HCT116 (cell line): ENCODE measurements at places on chromosomes 11 and 22.

- no peak for DNase-seq
These were observed 60.7 kb downstream of the RAB38 start for GRCh38 chr11:88114486-88115045.

GRCh38 chr11:78083021-78083420 is 3.4 kb upstream of the NDUFC2 start:
- no peak for DNase-seq

GRCh38 chr11:117621226-117621625 is 175.8 kb downstream of the DSCAML1 start:
- peak; percentile 8 for DNase-seq

GRCh38 chr22:19503869-19504268 is 20.3 kb downstream of the CLDN5 start:
- DNase-seq: no peak

- DNase-seq: no peak
These were observed 698 bp downstream of the SLC37A4 start for GRCh38 chr11:119030029-119030328.

GRCh38 chr22:44994399-44995104 is 15.3 kb downstream of the PHF21B start:
- no peak for DNase-seq

DNA sequence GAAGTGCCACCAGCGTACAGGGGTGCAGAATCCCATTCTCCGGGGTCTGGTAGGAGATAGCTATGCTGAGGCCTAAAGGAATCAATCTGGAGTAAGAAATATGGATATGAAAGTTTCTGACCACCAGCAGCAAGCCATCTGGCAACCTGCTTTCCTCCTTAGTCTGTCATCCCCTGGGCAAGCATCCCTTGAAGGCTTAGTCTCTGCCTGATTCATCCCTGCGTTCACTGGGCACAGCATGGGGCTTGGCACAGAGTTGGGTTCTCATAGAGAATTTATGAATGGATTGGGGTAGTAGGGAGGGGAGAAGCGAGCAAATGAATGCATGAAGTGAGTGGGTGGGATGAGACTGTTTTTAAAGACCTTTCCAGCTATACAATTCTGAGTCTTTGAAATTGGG is 85.8 kb upstream of the NARS2 start:
- no peak for DNase-seq

DNA sequence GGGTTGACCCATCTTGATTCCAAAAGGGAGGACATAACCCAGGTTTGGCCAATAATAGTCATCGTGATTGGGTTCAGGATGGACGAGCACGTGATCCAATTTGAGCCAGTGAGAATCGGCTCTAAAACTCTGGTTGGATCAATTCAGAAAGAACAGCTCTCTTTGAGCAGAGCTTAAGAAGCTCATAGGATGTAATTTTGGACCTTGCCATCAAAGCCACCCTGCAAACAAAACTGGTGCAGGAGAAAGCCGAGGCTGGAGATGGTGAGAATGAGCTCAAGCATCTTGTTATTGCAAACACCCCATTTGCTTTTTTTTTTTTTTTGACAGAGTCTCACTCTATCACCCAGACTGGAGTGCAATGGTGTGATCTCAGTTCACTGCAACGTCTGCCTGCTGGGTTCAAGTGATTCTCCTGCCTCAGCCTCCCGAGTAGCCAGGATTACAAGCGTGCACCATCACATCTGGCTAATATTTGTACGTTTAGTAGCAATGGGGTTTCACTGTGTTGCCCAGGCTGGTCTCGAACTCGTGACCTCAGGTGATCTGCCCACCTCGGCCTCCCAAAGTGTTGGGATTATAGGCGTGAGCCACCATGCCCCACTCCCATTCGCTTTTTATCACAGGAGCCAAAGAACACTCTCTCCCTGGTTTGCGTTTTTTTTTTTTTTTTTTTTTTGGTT is 13.8 kb upstream of the MIAT start:
- no peak for DNase-seq

DNA sequence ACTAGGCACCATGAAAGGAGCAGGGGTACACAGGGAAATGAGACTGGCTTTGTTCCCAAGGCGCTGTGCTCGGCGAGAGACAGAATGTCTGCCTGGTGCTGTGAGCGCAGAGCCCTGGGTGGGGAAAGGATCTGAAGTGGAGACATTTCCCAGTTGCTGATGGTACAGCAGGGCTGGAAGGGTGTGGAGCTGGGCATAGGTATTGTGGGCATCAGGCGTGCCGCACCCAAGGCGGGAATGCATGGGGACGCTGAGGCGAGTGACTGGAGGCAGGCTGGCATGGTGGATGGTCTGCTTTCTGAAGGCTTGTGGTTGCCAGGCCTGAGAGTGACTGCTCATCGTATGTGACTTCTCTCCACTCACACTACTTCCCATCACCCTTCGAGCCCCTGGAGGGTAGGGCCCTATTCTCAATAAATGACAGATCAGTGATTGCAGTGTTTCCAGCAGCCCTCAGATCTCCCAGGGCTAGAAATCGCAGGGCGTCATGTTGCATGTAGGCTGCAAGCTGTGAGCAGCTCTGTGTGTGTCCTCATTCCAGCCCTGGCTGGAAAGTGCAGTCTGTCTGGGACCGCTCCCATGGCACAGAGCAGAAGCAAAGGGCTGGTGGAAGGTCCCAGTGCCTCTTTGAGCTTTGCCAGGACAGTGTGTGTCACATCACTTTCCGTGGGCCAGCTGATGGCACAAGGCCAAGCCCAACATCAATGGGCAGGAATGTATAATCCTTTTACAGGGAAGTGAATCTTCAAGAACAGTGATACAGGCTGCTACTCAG is 67.7 kb downstream of the TBC1D22A start:
- DNase-seq: no peak

- DNase-seq: no peak
These were observed 59.2 kb downstream of the RAB38 start for GRCh38 chr11:88115828-88116755.

DNA sequence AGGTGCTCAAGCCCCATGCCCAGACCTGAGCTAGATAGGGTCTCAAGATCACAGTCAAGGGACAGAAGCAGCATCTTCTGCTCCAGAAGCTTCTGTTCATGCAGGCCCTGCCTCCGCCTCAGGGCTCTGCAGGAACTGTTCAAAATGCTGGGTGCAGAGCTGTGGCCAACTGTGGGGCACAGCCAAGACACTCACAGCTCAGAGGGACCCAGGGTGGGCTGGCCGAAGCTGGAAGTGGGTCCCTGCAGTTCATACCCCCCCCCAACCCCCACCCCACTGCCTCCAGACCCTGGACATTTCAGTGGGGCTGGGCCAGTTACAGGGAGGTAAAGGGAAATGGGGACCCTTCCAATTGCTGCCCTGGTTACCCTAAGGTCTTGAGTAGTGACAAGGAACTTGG is 129.0 kb downstream of the CRYBB2 start:
- DNase-seq: no peak

DNA sequence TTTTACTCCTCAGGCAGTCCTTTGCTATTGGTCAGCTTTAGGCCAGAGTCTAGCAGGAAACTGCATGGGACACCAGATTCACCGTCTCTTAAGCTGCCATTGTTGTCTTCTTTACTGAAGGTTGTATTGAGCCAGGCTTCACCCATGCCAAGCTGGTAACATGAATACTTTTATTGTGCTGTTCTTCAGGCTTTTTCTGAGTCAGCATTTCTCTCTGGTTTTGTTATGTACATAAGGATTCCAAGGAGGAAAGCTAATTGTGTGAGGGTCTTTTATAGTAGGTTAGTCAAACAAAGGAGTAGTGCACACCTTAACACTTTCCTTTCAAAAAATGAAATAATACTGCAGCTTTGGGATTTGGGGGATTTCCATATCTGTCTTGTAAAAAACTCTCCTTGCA is 252.8 kb downstream of the JRKL start:
- no peak for DNase-seq

GRCh38 chr22:37278261-37278660 is 4.0 kb upstream of the CYTH4 start:
- no peak for DNase-seq

DNA sequence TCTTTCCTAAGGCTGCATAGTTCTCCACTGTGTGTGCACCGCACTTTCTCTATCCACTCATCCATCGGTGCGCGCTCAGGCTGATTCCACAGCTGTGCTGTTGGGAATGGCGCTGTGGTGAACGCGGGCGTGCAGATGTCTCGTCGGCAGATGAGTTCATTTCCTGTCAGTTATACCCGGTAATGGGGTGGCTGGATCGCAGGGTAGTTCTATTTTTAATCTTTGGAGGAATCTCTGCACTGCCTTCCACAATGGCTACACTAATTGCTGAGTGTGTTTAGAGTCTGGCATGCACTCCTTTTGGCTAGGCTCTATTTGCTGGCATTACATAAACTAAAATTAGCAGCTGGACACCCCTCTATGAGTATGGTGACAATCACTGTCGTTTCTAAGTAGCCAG is 27.9 kb upstream of the KRTAP5-7 start:
- DNase-seq: no peak

GRCh38 chr11:47155879-47156278 is 20.8 kb downstream of the ARFGAP2 start:
- no peak for DNase-seq

DNA sequence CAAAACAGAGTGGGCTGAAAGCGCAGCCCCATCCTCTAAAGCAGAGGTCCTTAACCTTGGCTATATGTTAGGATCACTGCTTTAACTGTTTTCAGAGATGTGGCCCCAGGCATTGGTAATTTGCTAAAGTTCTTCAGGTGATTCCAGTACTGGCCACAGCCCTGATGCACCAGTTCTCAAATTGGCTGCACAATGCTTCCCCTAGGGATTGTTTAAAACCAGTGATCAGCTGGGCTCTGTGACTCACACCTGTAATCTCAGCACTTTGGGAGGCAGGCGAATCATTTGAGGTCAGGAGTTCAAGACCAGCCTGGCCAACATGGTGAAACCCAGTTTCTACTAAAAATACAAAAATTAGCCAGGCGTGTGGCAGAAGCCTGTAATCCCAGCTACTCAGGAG is 8.4 kb upstream of the IRAG1 start:
- DNase-seq: no peak

DNA sequence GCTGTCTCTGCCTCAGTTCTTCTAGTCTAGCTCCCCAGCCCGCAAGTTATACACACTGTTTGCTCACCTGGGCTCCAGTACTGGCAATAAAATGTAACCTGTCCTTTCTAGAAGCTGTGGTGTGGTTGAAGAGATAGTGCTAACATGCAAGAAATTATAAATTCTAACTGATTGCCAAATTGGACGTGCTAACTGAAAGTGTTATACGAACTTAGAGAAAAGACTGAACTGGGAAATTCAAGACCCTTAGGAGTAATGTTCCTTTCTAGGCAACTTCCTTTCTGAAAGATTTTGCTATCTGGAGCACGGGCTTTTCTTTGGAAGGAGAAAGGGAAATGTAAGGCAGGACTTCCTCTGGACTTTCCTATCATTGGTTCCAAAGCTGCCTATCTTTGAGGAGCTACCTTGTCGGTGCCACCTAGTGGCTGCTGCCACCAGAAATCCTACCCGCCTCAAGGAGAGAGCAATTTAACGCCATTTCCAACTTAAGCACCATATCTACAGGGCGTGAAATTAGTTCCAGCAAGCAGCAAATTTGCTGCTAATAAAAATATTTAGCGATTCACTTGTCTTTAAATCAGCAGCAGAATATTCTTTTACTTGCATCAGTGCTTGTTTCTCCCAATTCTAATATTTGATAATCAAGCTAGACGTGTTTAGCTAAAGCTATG is 12.7 kb upstream of the TMEM218 start:
- peak; percentile 86 for DNase-seq

DNA sequence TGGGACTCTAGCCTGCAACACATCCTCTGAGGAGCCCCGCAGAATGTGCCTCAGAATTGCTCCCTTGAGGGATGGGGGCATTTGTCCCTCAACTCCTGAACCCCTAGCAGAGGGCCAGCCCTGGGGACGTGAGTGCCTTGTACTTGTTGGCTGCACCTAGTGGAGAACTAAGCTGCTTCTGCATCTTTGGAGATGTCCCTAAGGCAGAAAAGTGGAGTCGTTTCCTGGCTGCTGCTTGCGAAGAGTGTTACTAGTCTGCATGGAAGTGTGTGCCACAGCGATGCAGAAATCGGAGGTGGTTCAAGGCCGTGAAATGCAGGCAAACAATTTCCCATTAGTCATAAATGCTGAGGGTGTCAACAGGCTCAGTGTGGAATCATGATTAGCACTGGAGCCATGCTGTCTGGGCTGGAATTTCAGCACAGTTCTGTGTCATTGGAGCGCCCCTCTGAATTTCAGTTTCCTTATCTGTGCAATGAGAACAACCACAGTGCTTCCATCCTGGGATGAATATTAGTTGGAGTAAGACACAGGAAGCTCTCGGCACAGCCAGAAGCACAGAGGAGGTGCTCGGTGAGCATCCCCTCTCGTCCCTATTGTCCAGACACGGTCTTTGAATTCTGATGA is 56.5 kb downstream of the MIAT start:
- DNase-seq: no peak

- DNase-seq: no peak
These were observed 209.8 kb downstream of the TBC1D22A start for GRCh38 chr22:46972256-46972655.

- no peak for DNase-seq
These were observed 139.3 kb downstream of the CADM1 start for GRCh38 chr11:115364896-115365295.

- DNase-seq: no peak
These were observed 48.0 kb downstream of the IGLL1 start for GRCh38 chr22:23531966-23532705.

DNA sequence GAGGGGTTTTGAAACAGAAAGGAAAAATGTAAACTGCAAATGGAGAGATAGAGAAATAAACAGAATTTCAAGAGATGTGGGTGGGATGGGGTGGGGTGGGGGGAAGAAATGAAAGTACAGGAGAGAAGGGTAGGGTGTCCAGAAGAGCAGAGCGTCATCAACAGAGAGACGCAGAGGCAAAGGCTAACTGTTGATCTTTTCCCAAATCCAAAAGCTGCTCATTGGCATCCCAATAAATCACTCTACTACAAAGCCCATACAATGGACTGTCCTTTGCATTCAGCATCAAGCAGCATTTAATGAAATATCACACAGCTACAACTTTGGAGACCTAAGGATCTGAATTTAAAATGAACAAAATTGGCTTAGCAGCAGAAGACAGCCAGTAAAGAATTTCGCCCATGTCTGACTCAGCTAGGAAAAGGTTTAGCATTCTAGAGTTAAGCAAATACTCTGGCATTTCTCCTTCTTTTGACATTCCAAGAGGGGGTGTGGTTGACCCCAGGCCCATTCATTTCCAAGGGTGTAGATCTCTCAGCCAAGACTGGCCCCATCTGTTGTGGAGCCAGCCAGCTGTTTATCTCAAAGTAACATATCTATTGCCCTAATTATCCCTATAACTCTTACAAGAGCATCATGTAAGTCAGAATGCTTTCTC is 1.5 kb downstream of the RAB30 start:
- no peak for DNase-seq

DNA sequence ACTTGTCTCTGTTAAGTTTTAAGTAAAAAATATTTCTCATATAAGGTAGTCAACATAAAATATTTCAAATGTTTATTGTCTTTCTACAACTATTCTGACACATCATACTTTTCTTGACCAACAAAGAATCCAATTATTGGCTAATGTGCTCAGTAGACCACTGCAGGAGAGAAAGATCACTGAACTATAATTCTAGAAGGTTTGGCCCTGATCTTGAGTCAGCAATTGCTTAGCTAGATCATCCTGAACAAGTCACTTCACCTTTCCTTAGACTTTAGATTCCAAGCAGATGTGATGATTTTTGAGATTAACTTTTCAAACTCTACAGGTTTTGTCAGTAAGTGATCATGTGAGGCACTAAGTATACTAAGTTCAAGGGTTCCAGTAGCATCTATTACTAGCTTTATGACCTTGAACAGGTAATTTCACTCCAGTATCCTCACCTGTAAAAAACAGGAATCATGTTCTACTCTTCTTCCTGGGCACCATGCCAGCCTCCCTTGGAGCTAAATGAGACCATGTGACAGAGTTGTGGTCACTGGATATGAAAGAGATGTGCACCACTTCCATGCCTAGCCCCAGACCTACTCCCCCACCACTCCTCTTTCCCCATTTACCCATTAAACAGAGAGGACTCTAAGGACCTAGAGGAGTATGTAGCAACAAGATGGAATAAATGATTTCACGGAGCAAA is 17.3 kb downstream of the PGM2L1 start:
- no peak for DNase-seq
